ENCODE measurements at places on chromosomes 16 and 17.
A peak's percentile ranks its signal among the peaks of the same experiment; 100 is the strongest.

- no peak for DNase-seq
Measured at GRCh38 chr16:83887080-83887479, 11.8 kb upstream of the MLYCD start.

- no peak for DNase-seq
Measured at GRCh38 chr17:45380991-45381390, 51.7 kb downstream of the ARHGAP27 start.

DNA sequence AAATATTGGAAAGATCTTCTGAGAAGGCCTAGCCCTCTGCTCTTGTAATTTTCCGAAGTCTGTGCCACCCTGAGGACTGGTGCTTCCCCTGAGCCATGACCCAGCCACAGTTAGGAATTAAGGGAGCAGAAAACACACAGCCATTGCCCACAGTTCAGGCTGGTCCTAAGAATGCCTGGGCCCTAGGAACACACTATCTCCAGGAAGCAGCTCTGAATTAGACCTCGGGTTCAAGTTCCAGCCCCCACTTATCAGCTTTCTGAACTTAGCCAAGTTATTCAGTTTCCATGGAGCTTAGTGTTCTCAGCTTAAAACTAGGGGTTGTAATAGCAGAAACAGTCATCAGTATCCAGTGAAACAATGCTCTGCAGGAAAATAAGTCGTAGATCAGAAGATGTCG lies 56.0 kb downstream of the CDH13 start:
- no peak for DNase-seq

GRCh38 chr17:78496311-78496710 lies 80.9 kb downstream of the DNAH17 start:
- DNase-seq = no peak

GRCh38 chr17:2695961-2696760 lies 15.4 kb downstream of the CLUH start:
- no peak for DNase-seq

GRCh38 chr17:282000-282911 lies 70.4 kb downstream of the RPH3AL start:
- no peak for DNase-seq

- DNase-seq = peak; percentile 82
Measured at GRCh38 chr16:88468275-88469129, 15.4 kb downstream of the ZFPM1 start.

DNA sequence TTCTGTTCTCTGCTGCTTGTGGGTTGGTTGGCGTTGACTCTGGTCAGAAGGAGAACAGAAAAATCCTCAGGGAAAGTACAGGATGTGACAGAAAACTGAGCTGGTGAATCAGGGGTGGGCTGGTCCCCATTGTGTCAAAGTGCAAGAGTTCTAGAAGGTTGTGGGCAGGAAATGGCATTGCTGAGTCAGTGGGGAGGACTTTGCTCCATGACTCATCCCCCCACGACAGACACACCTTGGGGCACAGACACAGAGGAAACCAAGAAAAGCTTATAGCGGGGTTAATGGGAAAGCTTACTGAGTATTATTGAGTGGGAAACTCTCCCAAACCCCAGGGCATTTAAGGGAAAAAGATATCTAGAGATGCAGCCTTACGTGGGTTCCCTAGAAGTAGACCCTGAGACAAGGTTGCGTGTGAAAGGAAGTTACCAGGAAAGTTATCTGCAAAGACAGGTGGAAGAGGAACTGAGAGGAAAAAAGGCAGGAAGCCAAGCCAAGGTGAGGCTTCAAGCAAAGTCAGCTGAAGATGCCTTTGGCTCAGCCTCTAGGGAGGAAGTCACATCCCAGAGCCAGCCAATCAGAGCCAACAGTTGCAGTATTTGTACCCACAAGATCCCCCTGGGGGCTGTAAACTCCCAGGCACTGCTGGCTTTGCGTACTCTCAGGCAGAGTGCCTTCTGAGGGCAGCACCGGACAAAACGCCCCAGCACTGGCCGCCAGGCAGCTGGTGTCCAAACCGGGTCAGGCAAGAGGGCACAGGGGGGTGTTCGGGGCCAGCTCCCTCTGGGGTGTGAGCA lies 86.4 kb downstream of the FOXL1 start:
- DNase-seq = no peak

DNA sequence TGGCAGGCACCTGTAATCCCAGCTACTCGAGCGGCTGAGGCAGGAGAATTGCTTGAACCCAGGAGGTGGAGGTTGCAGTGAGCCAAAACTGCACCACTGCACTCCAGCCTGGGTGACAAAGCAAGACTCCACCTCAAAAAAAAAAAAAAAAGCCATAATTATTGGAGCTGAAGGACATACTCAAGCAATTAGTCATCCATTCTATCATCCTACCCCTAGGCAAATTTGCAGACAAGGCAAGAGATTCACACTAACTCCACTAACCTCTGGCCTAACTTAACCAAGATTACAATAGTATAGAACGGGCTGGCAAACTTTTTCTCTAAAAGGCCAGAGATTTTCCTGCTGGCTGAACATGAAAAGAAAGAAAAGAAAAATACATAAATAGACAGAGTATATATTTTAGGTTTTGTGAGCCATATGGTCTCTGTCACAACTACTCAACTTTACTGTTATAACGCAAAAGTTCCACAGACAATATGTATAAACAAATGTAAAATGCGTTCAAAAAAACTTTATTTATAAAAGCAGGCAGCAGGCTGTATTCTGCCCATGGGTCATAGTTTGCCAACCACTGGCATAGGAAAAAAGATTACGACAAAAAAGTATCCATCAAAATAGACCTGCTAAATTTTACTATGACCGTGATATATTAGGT lies 29.7 kb downstream of the BRIP1 start:
- no peak for DNase-seq

- DNase-seq = no peak
Measured at GRCh38 chr17:18129041-18129502, 20.5 kb downstream of the MYO15A start.

GRCh38 chr16:12703935-12704334 lies 99.8 kb downstream of the CPPED1 start:
- no peak for DNase-seq

DNA sequence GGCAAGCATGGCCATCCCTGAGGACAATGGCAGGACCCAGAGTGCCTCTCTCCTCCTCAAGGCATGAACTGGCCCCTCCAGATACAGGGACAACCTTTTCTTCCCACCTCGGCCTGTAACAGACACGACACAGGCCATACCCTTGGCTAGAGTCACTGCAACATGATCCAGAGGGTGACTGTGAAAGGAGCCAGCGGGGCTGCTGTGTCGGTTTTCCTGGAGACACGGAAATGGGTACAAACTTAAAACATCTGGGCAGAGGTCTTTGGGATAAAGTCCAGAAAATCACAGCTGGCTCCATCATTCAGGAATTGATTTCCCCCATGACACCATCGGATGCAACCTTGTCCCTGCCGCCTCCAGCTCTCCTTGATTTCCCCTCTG lies 5.3 kb downstream of the CEP295NL start:
- no peak for DNase-seq

DNA sequence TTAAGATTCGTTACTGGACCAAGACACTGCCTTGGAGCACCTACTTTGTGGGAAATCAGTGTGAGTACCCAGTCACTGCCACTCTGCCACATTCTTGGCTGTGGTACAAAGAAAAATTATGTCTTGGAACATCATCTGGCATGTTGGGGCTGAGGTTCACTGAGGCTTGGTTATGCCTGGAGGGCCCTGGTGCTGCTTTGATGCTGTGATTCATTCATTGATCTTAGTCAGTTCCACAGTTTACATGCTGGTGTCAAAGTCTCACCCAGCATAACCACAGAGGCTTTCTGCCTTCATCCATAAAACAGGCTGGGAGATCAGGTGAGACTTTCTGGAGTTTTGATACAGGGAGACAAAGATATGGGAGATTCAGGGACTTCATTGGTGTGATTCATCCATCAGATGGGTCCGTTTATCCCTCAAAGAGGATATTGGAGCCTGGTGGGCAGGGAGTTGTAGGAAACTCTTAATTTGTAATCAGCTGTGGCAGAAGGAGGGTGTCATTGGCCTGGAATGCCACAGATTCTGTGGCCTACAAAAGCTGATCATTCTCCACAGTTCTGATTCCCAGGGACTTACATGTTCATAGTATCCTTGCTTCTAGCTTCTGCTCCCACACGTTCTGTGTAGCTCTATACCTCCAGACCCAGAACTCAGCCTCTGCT lies 322.5 kb downstream of the PMP22 start:
- no peak for DNase-seq

GRCh38 chr16:50384500-50385135 lies 15.8 kb upstream of the BRD7 start:
- no peak for DNase-seq

GRCh38 chr17:49580055-49580721 lies 4.5 kb downstream of the NXPH3 start:
- DNase-seq = no peak

DNA sequence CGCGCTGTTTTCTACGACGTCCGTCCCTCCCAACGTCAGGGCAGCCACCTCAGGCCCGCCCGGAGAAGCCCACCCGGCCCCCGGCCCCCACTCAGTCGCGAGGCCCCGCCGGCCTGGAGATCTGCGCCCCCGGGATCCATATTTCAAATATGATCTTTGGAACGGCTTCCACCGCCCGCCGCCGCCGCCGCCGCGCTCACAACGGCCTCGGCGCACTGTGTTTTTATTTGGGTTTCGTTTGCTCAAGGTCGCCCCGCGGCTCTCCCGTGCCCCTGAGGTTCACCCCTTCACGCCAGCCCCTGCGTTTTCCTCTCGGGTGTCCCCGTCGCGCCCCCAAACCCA lies 4.2 kb upstream of the CBX4 start:
- no peak for DNase-seq

DNA sequence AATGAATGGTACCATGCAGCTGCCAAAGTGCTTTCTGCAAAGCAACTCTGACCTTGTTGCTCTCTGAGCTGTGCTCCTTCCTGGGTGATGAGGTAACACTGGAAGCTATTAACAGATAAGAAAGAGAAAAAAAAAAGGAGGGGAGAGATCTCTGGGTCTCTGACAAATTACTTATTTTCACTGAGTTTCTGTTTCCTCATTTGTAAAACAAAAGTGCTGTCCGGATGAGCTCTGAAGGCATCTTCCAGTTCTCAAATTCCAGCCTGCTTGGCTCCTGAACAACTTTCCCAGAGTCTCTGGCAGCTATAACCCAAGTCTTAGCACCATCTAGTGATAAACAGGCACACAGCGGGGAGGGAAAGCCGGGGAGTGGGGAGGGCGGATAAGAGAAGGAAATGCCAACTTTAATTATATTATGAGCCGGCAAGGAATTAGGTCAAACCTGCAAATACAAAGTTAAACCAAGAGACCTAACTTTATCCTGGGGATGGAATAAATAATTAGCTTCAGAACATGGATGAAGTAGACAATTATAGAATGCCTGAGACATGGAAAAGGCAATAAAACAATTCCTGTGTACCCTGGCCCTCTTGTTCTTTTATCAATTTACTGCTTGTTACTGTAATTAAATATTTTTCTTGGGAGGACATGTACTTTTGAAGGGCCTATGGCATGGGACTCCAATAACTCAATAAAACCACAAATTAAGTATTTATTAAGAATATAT lies 61.3 kb upstream of the KIFC3 start:
- DNase-seq = no peak

GRCh38 chr16:10362077-10362863 lies 23.6 kb upstream of the ATF7IP2 start:
- DNase-seq = peak; percentile 90
